Endothelial cell of umbilical vein (primary cell): ENCODE measurements at places on chromosomes 7 and 10. TPM values are rescaled to one million over a fixed set of nuclear protein-coding genes. Genes with fewer than 3 reads are reported as not detected.

DNA sequence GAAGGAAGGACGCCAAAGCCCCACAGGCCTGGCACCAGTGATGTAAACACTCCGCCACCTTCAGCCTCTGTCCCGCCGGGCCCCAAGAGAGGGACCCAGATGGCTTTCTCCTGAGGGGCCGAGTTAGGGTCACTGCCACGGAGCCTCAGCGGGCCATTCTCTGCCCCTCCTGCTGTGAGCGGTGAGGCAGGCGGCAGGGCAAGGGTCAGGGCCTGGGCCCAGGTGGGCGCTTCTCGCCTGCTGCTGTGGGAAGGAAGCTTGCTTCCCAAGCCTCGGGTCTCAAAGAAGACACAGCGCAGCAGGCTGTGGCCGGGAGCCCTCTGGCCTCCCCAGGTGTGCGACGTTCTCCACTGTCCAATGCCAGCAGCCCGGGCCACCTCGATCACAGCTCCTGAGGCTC is 84.8 kb downstream of the PROSER2 start:
- no peak for DNase-seq

DNA sequence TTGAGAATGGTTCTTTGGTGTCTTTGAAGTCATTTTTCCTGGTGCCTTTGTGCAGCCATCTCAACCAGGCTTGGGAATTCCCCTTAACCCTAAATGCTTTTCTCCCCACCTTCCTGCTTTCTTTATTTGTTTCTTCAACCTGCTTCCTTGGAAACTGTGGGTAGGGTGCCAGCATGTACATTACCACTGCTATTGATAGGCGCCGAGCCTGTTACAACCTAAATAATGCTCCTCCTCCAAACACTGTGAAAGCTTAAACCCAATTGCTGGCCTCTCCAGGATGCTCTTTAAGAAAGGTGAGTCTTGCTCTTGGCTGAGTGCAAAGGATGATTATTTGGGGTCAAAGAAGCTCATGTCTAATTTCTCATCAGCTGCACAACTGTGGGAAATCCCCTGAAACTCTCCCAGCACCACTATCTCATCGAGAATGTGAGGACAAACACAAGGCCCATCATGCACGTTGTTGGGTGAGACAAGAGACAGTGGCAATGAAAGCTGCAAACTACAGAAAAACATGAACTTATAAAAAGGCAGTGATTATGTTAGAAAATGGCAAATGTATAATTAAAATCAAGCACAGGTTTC is 285.5 kb upstream of the IGFBP3 start:
- DNase-seq: no peak

DNA sequence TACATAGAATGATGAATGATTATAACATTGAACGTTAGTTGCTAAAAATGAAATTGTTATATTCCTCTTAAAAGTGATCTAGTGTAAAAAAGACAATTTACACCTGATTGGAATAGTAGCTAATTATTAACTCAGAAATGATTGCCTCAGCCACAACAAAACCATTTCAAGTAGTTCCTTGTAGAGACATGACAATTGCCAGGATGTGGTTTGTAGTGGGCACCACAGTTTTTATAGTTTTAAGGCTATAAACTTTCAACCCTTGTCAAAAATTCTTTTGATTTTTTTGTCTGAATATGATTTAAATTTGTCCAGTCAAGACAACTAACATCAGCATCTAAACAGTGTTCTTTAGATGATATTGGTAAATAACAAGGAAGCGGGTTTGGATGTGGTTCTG is 145.2 kb downstream of the SUGCT start:
- no peak for DNase-seq

DNA sequence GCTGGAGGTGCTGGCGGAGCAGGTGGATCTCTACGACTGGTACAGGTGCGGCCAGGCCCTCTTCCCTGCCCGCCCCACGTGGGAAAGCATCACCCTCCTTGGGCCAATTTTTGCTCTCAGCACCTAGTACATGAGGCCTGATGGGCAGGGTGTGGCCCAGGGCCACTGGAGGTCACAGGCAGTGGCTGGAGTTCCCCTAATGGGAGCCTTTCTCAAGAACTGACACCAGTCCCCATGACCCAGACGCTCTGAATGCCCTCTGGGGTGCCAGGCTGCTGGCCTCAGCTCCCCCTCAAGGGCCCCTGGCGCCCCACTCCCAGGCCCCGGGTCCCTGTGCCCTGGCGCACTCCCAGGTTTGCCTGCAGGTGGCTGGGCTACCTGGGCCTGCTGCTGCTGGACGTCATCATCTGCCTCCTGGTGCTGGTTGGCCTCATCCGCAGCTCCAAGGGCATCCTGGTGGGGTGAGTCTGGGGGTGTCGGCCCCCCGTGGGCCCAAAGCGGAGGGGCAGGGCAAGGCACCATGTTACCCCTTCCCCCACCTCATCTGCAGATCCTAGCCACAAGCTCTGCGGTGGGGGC is 15.9 kb downstream of the TTYH3 start:
- no peak for DNase-seq

DNA sequence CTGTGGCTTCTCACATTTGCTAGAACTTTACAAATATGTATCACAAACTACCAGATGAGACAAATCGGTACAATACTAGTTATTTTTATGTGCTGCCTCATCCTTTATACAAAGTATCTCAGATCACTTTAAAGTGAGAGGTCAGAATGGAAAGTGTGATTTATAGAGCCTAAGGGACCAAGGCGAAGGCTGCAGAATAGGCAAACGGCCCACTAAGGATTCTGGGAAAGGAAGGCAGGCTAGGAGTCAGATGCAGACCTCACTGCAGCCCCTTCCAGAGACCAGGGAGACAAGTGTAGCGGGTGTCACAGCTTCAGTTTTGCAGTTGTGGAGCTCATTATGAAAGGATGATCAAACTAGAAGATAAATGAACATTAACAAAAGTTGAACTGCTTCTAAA is 190.6 kb downstream of the HIBADH start:
- DNase-seq: no peak

DNA sequence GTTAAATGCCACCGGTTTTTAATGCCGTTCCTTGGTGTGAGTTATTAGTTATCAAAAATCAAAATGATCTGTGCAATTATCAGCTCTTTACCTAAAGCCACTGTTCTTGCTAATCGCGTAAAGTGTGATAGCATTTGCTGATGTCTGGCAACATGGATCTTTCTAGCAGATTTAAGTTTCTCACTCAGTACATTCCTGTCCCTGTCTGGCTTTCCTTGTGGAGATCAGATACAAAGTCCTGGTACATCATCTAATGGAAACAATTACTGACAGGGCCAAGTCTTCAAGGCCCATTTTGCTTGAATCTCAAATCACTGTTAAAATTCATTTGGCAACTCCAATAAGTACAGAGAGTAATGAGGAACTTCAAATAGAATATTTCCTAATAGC is 755.7 kb downstream of the AUTS2 start:
- DNase-seq: no peak

DNA sequence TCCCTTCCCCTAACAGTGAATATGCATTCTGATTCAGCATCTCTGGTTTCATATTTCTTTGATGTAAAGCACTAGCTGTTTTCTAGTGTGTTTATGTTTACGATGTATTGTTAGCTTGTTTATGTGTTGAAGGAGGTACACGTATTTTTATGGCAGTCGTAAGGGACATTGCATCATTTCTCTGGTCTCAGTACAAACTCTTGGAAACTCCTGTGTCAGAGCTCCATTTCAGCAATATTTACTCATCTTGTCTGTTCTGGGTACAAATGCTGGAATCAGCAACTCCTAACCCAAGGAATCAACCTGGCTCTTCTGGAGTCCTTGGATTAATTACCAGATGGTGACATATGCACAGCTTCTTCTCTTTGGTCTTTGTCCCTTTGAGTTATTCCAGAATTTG is 270.0 kb upstream of the PLXDC2 start:
- DNase-seq: no peak

GRCh38 chr7:19097165-19098055 is 20.0 kb downstream of the TWIST1 start:
- no peak for DNase-seq

GRCh38 chr7:83850125-83850524 is 201.2 kb upstream of the SEMA3E start:
- no peak for DNase-seq

GRCh38 chr7:98995111-98995510 is 116.8 kb downstream of the TRRAP start:
- no peak for DNase-seq

- DNase-seq: no peak
Observed at GRCh38 chr7:41588341-41588740, 114.5 kb downstream of the INHBA start.

DNA sequence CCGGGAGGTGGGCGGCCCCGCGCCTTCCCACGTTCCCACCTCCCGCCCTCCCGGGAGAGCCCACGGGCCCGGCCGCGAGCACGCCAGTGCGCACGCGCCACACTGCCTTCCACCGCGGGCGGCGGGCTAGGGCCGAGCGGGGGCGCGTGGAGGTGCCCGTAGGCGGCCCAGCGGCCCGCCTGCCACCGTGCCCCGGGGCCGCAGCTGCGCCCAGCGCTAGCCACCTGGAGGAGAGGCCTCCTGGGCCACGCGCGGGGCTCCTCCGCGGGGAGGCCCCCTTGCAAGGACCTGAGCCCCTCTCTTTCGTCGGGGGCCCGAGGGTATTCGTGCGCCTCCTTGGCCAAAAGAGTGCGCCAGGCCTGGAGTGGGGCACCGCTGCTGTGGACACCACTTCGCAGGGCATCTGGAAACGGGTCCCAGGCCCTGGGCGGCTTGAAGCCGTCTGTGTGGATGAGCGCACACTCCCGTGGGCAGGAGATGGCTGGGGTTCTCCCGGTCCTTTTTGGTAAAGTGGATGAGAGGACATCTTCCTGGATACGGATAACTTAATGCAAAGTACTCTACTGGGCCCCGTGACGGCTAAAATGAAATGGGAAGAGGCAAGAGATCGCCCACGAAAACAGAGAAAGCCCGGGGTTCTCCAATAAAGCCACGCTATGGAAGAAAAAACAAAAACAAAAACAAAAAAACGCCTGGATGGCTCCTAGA is 9.0 kb upstream of the EBF3 start:
- no peak for DNase-seq

GRCh38 chr10:116671274-116671926 is 50.6 kb downstream of the PNLIPRP2 start:
- no peak for DNase-seq

- DNase-seq: no peak
Observed at GRCh38 chr10:22633528-22633927, 80.8 kb downstream of the PIP4K2A start.

- no peak for DNase-seq
Observed at GRCh38 chr7:46291601-46292150, 370.6 kb upstream of the IGFBP3 start.

Gene TAS2R4
- polyA plus RNA-seq: 0.18 and 0.30 TPM in 2 replicates

- no peak for DNase-seq
Observed at GRCh38 chr10:44510379-44511115, 125.7 kb upstream of the CXCL12 start.

Gene TUBB8
- 0.18 and 0.45 TPM in 2 replicates for polyA plus RNA-seq

DNA sequence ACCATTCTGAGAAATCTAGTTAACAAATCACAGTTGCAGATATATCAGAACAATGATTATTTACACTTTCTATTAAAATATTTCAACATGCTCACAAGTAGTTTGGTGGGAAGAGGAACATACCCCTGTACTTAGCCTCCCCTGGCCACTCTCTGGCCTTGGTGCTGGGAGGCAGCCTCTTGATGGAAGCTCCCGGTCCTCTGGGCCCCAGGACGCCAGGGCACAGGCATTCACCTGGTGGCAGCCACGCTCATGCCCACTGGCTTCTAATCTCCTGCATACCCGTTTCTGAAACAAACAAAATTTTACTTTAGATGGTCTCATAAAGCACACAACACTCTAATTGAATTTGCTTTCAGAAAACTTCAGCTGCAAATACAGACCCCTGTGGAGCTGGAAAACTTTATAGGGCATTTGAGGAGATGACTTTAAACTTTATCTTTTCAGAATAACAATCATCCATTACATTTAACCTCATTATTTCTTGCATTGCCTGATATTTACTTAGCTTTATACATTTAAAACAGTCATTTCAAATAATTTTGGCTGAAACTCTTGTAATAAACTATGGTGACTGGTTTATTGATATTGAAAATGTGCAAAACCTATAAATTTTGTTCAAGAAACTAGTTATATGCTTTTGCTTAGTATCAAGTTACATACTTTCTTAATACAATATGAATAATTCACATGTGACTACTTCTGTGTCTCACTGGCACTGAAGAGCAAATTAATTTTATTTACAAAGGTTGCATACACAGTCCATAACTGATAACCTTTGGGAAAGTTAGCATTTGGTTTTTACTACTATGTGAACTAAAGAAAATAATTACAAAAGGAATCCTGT is 30.8 kb downstream of the C10orf143 start:
- DNase-seq: no peak

DNA sequence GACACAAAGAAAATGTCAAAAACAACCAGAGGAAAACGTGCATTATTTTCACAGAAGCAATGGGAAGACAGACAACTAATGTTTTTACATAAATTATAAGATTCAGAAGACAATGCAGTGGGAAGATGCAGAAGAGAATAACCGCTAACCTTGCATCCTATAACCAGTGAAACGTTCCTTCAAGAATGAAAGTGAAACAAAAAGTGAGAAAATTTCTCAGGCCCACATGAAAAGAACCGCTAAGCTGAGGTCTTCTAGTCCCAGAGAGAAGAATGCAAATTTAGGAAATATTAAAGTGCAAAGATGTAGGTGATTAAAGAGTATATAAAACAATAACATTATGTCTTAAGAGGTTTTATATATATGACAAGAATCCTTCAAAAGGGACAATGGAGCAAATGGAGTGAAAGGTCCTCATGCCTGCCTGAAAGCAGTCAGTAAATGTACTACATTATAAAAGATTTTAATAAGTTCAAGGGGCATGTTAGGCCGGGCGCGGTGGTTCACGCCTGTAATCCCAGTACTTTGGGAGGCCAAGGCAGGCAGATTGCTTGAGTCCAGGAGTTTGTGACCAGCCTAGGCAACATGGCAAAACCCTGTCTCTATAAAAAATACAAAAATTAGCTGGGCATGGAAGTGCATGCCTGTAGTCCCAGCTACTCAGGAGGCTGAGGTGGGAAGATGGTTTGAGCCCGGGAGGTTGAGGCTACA is 43.1 kb upstream of the DDC start:
- DNase-seq: no peak

DNA sequence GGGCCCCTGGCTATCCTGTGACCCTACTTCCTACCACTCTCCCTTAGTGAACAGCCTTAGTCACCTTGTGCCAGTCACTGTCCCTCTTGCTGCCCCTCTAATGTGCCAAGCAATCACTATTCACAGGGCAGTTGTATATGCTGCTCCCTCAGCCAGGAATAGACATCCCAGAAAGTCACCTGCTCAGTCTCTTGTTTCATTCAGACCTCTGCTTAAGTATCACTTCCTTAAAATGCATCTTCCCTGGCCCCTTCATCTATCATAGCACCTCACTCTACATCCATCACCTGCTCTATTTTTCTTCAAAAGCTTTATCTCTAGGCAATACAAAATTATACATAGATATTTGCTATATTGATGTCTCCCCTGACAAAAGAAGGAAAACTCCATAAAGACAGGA is 328.4 kb upstream of the NFE2L3 start:
- no peak for DNase-seq

Gene KLF14
- 0.01 TPM in 1 of 2 replicates, not detected in the other for polyA plus RNA-seq

GRCh38 chr10:4848356-4849041 is 22.5 kb downstream of the AKR1E2 start:
- no peak for DNase-seq

Gene ERVW-1
- not detected in 2 replicates for polyA plus RNA-seq

Gene GNAT3
- polyA plus RNA-seq: not detected in 2 replicates

- peak; percentile 71 for DNase-seq
Observed at GRCh38 chr10:132516771-132517725, 20.5 kb upstream of the INPP5A start.
